HepG2 (cell line): ENCODE measurements at places on chromosomes 6 and 20.

- no peak for DNase-seq
These were observed 22.8 kb downstream of the SRSF3 start for GRCh38 chr6:36616893-36617521.

DNA sequence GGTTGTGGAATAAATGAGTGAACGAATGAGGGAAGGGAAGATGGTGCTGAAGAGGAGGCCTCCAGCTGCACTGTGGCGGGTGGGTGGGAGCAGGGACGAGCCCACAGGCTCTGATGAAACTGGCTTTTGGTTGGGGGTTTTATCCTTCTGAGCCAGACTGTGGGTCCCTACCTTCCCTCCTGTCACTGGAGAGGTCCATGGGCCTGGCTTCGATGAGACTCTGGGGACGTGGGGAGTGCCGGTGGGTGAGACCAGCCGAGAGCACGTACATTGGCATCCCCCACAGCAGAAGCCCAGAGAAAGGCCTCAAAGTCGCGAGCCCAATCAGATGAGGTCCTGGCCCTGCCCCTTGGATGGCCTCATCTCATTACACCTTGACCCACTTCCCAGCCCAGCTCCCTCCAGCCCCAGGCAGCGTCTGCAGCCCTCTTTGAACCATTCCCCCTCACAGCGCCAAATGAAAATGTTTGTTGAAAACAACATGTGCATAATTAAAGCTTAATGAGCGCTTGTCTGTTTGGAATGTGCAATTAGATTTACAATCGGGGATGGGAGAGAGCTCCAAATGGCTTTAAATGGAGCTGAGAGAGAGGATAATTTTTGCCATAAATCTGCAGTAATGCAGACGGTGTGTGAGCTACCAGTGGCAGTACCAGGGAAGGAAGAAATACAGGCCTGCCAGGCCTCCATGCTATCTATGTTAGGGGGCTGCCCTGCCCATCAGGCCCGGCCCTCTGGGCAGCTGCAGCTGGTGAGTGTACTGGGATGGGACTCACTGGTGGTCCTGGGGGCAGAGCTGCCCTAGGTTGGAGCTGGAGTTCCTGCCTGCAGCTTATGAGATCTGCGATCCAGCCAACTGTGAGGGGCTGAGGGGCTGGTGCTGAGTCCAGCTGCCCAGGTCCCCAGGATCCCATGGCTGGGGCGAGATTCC lies 47.2 kb downstream of the TOX2 start:
- DNase-seq: no peak

- DNase-seq: no peak
These were observed 119.9 kb upstream of the CEP85L start for GRCh38 chr6:118771253-118771652.

- no peak for DNase-seq
These were observed 125.0 kb upstream of the RPS6KA2 start for GRCh38 chr6:166752097-166752496.

GRCh38 chr20:32091888-32092346 lies 17.6 kb upstream of the TM9SF4 start:
- peak; percentile 82 for DNase-seq
